Caudate nucleus (tissue), 63 donors: ENCODE measurements at places on chromosomes 11 and 22.

DNA sequence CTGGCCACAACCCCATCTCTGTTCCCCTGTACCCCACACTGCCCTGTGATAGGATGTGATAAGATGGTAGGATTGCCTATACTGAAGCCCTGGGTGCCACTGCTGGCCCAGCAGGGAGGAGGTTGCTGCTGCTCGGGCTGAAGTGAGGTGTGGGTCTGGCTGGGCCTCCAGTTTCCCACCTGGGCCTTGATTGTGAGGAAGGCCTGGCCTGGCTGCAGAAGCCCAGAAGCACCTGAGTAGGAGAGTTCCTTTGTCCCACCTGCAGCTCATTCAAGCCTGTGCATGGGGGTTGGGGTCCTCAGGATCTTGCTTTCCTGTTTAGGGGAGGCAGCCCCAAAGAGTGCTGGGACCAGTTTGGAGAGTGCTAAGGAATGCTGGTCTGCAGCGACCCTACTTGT is 3.3 kb downstream of the ST3GAL4 start:
- DNase-seq, result no peak

- peak; percentile 57 for DNase-seq
Observed at GRCh38 chr11:12288212-12288930, 89.0 kb upstream of the PARVA start.

- DNase-seq, result no peak
Observed at GRCh38 chr11:69403556-69404215, 77.8 kb upstream of the LINC01488 start.

- no peak for DNase-seq
Observed at GRCh38 chr11:34299284-34299972, 58.4 kb downstream of the ABTB2 start.

GRCh38 chr11:11748706-11749365 is 92.9 kb upstream of the USP47 start:
- DNase-seq, result no peak

GRCh38 chr11:97979741-97980140 is 1041.0 kb upstream of the CNTN5 start:
- DNase-seq, result no peak

DNA sequence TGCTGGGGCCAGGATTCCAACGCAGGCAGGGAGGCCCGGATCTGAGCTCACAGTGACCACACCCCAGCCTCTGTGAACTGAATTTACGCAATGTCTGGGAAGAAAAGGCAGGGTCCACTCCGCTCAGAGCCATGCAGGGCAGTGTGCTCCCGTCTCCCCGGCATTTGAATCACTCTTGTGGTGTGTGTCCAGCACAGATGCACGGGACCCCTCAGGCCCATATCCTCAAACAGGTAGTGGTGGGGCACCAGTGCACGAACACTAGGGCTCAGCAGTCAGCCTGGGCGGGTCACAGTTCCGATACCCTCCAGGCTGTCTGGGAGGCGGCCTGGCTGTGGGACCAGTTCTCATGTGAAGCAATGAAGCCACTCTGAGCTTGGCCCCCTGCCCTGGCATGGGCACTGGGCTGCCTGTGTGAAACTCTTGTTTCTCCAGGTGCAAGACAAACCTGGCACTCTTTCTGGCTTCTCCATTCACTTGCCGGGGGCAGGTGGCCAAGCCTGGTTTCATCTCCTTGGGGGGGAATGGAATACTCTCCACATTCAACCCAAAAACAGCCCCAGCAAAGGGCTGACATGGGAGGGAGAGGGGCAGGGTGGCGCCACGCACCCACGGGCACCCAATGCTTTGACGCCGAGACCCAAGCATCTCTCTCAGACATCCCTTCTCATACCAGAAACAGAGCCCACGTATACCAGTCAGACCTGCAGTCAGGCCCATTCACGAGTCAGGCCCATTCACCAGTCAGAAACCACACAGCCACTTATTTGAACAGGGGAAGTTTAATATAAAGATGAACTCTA is 14.3 kb downstream of the DHCR7 start:
- DNase-seq, result no peak

DNA sequence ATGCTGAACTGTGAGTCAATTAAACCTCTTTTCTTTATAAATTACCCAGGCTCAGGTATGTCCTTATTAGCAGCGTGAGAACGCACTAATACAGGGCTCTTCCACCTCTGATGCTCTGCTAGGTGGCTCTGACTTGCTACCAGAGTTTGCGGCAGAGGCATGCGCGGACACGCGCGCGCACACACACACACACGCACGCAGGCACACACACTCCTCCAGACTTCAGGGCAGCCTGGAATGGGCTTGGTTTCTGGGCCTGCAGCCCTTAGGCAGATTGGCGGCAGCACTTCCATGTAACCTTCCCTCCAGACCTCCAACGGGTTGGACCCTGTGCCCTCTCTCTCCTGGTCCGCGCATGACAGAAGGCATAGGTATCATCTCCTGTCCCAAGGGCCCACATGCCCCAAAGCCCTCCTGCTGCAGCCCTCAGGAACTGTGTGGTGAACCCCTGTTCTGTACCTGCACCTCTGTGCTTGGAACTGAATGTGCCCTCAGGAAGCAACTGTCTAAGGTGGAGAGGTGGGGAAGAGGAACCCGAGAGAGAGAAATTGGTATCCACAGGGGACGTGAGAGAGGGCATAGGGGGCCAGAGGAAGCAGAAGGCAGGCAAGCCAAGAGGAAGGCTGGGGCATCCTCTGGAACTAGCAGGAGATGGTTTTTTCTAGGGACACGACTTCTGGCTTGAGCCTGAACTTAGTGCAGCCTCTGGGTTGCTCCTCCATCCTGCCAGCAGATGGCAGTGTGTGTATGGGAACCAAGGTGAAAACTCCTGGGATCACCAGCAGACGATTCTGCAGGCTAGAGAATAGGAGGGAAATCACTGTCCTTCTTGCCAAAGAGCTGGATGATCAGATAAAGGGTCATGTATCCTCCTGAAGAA is 23.4 kb upstream of the RIC3 start:
- DNase-seq, result peak; percentile 33
